ENCODE measurements at places on chromosomes 2 and 18.

DNA sequence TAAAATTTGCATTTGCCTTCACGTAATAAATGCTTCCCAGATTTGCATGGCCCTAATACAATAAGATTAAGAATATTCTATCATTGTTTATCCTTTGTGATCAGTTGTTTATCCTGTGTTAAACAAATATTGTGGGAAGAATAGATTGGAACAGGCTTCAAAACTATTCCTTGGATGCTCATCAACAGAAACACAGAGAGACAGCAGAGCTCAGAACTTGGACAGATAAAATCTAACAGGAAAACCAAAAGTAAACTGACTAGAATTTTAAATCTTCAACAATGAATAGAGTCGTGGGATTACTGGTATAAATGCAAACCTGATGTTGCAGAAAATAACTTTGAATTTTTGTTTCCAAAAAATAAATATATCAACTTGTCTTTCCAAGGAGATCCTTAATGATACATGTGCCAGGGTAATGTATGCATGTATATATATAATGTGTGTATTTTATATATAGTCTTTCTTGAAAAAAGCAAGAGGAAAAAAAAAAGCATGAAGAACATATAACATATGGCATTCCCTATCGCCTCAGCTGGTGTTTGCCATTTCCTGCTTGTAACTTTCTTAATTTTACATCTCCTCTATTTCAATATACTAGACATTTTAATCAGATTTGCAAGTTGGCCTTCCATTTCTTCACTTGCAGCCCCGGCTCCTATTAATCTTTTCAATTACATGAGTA, 59.9 kb upstream of the TANK start:
- DNase-seq = no peak

GRCh38 chr2:176817061-176817565, 395.5 kb upstream of the HNRNPA3 start:
- no peak for DNase-seq

DNA sequence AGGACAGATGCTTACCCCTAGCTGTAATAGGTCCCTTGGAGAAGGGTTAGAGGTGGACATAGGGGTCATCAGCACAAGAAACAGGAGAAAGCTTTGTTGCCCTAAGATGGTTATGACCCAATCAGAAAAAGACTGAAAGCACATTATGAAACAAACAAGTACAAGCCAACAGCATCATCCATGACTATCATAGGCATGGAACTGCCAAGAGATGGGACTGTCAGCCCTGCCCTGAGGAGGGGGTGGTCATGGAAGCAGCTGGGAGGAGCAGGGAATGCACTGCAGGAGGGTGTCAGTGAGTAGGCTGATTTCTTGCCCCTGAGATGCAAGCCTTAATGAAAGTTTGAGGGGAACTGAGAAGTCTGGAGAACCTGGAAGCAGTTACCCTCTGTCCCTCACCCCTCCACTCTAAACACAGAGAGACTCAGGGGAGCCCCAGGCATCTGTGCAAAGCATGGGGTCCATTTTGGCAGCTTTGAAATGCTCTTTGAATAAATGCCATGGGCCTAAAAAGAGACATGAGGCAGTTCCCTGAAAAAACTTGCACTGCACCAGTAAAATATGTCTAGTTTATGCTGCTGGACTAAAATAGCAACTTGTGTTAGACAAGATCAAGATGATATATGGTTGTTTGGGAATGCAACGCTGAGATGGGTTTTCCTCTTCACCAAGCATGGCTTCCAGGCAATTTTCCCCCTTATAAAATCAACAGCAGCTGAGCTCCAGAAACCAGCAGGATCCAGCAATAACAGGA, 122.7 kb upstream of the ZFP36L2 start:
- no peak for DNase-seq

- no peak for DNase-seq
These were observed 1.7 kb downstream of the ERFE start for GRCh38 chr2:238160206-238161129.

- DNase-seq = no peak
These were observed 179.4 kb upstream of the ZFP36L2 start for GRCh38 chr2:43405829-43406228.

DNA sequence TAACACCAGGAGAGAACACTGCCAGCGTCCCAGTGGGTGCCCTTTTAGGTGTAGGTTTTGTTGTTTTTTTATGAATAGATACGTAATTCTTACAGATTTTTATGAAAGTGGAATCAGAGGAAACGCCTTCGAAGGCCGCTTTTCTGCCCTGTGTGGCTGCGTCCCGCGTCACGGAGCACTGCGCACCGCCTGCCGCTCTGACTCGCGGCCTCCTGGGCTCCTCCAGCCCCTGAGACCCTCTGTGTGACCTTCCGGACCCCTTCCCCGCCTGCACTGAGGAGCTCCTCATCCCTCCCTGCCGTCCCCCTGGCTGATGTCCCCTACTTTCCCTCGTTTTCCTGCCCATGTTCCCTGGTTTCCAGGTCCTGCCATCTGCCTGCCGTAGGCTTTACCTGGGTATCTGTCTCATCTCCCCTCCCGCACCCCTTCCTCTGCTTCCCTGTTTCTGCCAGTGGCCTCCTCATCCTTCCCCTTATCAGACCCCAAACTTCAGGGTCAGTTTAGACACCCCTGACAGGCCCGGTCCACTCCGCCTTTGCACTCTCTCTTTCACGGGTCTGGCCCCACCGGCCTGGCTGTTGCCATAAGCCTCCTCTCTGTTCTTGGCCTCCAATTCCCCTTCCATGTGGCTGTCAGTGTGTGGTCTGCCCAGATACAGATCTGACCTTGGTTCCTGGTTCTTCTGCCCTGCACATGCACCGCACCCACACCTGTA, 32.7 kb downstream of the PDIA6 start:
- DNase-seq = no peak

- no peak for DNase-seq
These were observed 51.1 kb downstream of the POLR1A start for GRCh38 chr2:86054535-86055082.

DNA sequence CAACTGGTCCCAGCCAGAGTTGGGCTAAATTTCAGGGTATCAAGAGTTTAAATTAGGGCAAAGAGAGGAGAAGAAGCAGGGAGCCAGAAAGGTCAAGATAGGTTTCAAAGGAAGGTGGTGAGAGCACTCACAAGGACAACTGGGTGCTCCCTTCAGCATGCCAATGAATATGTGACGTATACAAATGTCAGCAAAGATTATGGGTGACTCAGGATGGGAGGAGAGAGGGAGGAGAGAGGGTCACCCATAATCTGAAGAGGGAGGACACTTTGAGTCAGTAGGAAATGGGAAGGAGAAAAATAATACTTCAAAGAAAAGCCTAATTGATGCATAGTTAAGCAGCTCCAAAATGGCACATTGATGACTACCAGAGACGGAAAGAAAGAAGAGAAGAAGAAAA, 53.1 kb upstream of the ABCA12 start:
- DNase-seq = no peak

DNA sequence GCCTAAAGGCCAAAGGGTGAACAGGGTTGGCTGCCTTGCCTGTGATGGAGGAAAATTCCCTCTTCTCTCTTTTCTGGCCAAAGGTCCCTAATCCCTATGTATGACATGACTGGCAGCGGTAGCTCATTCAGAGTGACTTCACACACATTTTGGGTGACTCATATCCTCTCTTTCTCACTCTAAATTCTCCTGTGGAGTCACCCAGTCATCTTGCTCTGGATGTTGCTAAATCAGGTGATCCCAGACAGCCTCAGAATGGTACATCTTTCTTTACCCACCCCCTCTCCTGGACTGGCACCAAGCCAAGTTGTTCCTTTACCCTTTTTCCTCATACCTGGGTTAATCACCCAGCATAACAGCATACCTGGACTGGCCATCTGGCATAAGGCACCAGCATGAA, 77.2 kb downstream of the NEURL3 start:
- peak; percentile 46 for DNase-seq

GRCh38 chr2:71609441-71609840, 156.1 kb downstream of the DYSF start:
- no peak for DNase-seq

- no peak for DNase-seq
These were observed 55.4 kb upstream of the ACYP2 start for GRCh38 chr2:54059986-54060385.

GRCh38 chr18:60389314-60389713, 16.7 kb upstream of the MC4R start:
- no peak for DNase-seq

DNA sequence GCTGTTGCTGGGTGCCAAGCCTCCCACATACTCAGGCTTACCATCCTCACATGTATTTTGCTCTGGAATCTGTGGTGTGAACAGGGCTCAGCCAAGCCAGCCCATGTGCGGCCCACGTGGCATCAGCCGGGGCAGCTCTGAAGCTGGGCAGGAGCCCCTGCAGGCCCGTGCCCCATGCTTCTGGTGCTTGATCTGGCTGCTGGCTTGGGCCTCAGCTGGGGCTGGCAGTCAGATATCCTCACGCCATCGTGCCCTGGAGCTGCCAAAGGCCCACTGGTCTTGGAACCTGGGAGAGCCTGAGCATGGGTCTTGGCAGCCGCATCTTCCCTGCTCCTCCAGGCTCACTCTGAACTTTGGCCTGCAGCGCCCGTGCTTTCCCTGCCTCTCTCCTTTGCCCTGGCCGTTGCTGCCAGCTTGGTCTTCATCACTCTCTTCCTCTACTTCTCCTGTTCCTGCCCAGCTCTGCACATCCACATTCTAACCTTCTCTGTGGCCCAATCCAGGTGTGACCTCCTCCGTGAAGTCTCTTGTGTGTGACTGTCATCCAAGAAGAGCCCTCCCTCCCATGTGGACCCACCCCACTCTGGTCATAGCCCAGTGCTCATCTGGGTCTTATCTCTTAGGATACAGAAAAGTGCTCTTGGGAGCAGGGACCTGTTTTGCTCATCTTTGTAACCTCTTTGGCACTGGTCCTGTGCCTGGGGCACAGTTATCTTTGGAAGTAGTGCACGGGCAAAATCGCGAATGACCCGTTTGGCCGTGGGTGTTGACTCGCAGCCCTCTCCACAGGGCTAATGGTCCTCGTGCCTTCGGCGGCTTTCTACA, 116.1 kb downstream of the RNF144A start:
- no peak for DNase-seq

GRCh38 chr2:27080140-27080469, 1.7 kb downstream of the EMILIN1 start:
- no peak for DNase-seq

- no peak for DNase-seq
These were observed 720 bp downstream of the LBX2 start for GRCh38 chr2:74498500-74499266.

DNA sequence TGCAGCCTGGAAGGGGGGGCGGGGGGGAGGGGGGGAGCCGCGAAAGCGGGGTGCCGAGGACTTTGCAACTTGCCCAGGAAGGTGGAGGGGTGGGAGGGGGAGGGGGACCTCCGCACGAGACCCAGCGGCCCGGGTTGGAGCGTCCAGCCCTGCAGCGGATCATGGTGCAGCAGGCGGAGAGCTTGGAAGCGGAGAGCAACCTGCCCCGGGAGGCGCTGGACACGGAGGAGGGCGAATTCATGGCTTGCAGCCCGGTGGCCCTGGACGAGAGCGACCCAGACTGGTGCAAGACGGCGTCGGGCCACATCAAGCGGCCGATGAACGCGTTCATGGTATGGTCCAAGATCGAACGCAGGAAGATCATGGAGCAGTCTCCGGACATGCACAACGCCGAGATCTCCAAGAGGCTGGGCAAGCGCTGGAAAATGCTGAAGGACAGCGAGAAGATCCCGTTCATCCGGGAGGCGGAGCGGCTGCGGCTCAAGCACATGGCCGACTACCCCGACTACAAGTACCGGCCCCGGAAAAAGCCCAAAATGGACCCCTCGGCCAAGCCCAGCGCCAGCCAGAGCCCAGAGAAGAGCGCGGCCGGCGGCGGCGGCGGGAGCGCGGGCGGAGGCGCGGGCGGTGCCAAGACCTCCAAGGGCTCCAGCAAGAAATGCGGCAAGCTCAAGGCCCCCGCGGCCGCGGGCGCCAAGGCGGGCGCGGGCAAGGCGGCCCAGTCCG, 540 bp downstream of the SOX11 start:
- DNase-seq = no peak

- no peak for DNase-seq
These were observed 800 bp downstream of the IL1RL2 start for GRCh38 chr2:102187496-102188150.

DNA sequence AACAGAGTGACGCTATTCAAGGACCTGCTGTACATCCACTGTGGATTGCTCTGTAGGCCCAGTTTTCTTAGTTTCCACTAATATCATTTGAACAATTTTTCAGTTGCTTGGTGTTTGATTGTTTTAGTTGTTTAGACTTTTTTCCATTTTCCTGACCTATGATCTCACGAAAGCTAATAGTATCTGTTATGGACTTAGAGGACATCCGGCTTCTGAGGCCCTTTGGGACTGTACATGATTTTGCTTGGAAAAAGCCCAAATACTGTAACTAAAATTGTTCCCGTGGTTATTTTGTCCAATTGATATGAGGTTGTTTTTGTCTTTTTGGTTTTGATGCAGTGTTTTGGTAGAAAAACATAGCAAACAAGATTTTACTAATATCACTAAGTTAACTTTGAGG, 174.6 kb downstream of the PLCL1 start:
- DNase-seq = no peak

- peak; percentile 54 for DNase-seq
These were observed 91.9 kb downstream of the PPP1R1C start for GRCh38 chr2:182077448-182078142.

GRCh38 chr2:22741216-22741615, 643.8 kb upstream of the KLHL29 start:
- no peak for DNase-seq

DNA sequence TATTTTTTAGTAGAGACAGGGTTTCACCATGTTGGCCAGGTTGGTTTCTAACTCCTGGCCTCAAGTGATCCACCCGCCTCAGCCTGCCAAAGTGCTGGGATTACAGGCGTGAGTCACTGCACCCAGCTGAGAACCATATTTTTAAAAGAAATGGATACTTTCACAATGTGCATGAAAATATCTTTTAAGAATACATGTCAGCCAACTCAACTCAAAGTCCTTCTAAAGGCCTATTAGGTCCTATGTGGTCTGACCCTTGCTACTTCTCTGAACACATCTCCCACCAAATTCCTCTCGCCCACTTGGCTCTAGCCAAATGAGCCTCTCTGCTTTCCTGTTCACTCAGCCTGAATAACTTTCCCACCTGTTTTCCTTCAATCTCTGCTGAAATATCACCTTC, 119.6 kb downstream of the MTX2 start:
- DNase-seq = no peak

- no peak for DNase-seq
These were observed 60.6 kb downstream of the SEMA4F start for GRCh38 chr2:74714691-74715080.

DNA sequence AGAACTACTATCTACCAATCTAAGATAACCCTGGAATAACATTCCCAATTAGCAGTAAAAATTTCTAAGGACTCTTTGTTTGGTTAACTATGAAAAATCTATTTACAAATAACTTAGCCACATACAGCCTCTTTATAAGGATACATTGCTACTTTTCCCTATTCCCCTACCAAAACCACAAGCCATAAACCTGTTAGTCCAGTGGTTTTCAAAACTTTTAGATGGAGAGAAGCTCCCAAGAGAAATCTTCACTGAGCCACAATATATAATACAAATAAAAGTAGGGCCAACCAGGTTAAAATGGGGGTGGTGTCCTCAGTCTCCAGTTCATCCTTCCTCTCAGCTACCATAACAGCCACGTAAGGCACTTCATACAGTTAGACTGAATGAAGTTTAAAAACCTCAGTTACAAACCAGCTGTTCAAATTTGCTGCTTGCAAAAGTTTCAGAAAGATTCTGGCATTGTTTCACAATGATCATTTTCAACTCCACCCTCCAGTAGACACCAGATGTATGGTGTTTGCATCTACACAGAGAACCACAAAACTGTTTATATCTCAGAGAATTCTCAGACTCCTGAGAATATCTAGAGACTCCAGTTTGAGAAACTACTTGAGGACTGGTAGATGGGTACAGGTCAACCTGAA, 26.0 kb downstream of the SOS1 start:
- DNase-seq = no peak
